ENCODE measurements at places on chromosomes 1 and 21. TPM values are rescaled to one million over a fixed set of nuclear protein-coding genes. Genes with fewer than 3 reads are reported as not detected.

The SLC1A7 gene
- 0.58 TPM for total RNA-seq

The TMPRSS15 gene
- total RNA-seq: not detected

The KRTAP6-1 gene
- not detected for total RNA-seq

The OR14K1 gene
- total RNA-seq: not detected

The LHX8 gene
- total RNA-seq: not detected

The RNU1-4 gene
- total RNA-seq: under 0.01 TPM

The SYPL2 gene
- 0.19 TPM for total RNA-seq

The ASTN1 gene
- total RNA-seq: not detected

The C1orf122 gene
- total RNA-seq: 26.5 TPM

The TTLL10 gene
- not detected for total RNA-seq

The MAEL gene
- not detected for total RNA-seq

The PBX1 gene
- total RNA-seq: 11.3 TPM

The AK4 gene
- total RNA-seq: 98.2 TPM

The LAMC2 gene
- 2.8 TPM for total RNA-seq

The PPIAL4G gene
- not detected for total RNA-seq

The TACSTD2 gene
- total RNA-seq: 0.19 TPM

The SLC2A5 gene
- 5.6 TPM for total RNA-seq

The ADAMTSL4 gene
- 4.2 TPM for total RNA-seq

The FABP3 gene
- 2.7 TPM for total RNA-seq

The NLRP3 gene
- total RNA-seq: not detected

The UBXN10 gene
- under 0.01 TPM for total RNA-seq

The FMO5 gene
- total RNA-seq: 0.19 TPM

The LORICRIN gene
- not detected for total RNA-seq

The IQCC gene
- 1.7 TPM for total RNA-seq

The OR2M3 gene
- total RNA-seq: not detected

The FCGR1A gene
- total RNA-seq: 0.19 TPM

The MUTYH gene
- total RNA-seq: 10.7 TPM

The PDZK1 gene
- 0.38 TPM for total RNA-seq

The RUNX3 gene
- total RNA-seq: not detected

The NEK2 gene
- total RNA-seq: 43.3 TPM

The MAP10 gene
- 0.96 TPM for total RNA-seq

The FAM3B gene
- not detected for total RNA-seq

The ASPM gene
- 4.8 TPM for total RNA-seq

The PPIH gene
- total RNA-seq: 20.6 TPM

The BRWD1 gene
- 46.4 TPM for total RNA-seq

The RBM11 gene
- total RNA-seq: 0.85 TPM

The CFHR5 gene
- not detected for total RNA-seq

The STPG1 gene
- 3.8 TPM for total RNA-seq

The SLC44A3 gene
- 0.38 TPM for total RNA-seq

The LRRC8B gene
- total RNA-seq: 2.5 TPM

The GJA5 gene
- total RNA-seq: 3.7 TPM

The RNU5D-1 gene
- not detected for total RNA-seq

The SETD4 gene
- total RNA-seq: 10.0 TPM

The SLFNL1 gene
- total RNA-seq: 0.28 TPM

The VAMP3 gene
- total RNA-seq: 72.3 TPM

The RNF187 gene
- total RNA-seq: 50.7 TPM

The PRAMEF17 gene
- not detected for total RNA-seq

The AZIN2 gene
- total RNA-seq: 2.5 TPM

The PCSK9 gene
- total RNA-seq: 0.19 TPM

The TRABD2B gene
- 0.28 TPM for total RNA-seq

The ADORA3 gene
- not detected for total RNA-seq

The OR2T29 gene
- total RNA-seq: not detected

The TSTD1 gene
- 41.4 TPM for total RNA-seq
